Activated CD4-positive, alpha-beta memory T cell treated with anti-CD3 and anti-CD28 coated beads for 36 hours (primary cell): ENCODE measurements at places on chromosomes 16 and 17.

DNA sequence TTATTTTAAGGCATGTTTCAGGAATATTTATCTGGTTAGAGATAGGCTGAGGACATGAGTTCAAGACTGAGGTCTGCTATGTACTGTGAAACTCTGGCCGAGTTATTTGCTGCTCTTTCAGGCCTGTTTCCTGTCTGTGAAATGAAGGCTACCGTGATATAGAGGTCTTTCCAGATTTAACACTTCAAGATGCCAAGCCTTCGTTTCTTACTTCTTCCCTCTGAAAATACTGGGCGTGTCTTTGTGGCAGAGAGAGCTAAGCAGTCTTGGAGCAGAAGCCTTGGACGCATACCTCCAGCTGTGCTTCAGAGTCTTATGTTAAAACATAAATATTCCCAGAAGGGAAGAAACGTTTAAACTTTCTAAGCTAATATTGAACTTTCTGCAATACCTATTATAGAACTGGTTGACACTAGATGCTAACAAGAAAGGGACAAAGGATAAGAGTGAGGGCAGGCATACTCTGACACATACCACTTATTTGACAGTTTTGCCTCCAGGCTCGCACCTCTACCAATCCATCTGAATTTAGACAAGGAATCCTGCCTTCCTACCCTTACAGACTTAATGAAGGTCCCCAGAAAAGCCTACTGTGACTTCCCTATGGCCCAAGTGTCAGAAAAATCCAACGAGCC, 17.5 kb downstream of the WIPI1 start:
- DNase-seq, result no peak

DNA sequence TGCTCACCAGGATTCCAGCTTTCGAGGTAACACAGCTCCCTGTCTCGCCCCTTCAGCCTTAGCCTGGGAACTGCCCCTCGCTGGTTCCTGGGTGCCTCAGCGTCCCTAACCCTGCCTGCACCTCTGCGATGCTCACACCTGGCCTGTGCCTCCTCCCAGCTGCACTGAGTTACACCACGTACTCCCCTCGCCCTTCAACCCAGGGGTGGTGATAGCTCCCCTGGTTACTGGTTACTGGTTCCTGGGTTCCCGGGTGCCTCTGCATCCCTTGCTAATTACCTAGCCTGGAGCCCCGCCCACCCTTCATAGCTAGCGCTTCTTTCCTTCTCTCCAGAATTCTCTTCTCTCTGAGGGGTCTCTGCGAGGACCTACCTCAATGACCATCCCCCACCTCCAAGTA, 65.3 kb upstream of the PLCG2 start:
- no peak for DNase-seq

DNA sequence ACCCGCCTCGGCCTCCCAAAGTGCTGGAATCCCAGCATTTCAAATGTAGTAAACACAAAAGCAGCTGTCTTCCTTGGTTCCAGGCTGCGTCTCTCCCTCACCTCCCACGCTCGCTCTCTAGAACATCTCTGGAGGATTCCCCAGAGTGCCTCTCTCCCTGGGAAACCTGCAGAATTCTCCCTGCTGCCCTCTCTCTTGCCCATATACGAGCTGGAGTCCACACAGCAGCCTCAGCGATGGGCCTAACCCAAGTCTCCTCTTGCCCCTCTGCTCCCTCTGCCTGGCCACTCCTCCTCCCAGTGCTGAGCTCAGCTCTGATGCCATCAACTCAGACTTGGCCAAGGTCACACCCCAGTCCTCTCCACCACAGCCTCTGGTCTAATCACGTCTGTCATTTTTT, 10.6 kb downstream of the GPRC5B start:
- no peak for DNase-seq

DNA sequence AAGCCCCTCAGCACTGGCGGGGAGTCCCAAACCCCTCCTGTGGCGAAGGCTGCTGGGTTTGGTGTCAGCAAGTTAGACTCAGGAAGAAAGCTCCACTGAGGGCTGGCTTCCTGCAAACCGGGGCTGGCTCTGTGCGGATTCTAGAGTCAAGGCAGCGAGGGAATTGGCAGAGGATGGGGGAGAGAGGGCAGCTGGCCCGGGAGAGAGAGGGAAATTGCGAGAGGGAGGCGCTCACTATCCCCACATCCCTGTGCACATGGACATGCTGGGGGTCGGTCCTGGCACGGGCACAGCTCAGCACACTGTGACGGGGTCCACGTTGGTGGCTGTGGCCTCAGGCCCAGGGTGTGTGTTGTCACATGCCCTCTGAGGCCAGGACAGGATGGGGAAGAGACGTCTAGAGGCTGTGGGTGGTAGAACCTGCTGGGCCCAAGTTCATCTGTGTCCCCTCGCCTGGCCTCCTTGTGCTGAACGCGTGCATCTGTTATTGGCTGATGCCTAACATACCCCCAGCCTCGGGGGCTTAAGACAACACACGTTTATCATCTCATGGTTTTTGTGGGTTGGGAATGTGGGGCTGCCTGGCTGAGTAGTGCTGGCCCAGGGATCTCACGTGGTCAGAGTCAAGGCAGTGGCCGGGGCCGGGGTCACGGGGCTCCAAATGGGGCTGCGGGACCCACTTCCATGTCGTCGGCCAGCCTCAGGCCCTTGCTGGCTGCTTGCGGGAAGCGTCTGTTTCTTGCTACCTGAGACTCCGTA, 16.7 kb upstream of the JPH3 start:
- no peak for DNase-seq

- no peak for DNase-seq
Observed at GRCh38 chr16:57741660-57742191, 6.2 kb downstream of the KATNB1 start.

DNA sequence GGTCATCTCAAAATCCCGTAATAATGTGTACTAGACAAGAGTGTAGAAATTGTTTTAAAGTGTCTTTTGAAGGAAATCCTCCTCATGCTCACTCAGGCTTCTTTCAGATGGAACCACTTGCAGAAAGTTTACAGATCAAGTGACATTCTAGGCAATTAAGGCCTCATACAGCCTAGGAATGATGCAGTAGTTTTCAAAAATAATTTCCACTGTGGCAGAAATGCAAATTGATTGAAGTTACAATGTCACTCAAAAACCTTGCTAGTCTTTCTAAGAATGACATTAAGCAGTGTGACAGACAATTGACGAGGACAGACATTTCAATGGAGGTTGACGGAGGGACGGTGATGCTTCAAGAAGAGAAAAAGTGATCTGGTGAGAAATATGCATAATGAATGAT, 53.5 kb upstream of the CDH8 start:
- DNase-seq, result no peak

DNA sequence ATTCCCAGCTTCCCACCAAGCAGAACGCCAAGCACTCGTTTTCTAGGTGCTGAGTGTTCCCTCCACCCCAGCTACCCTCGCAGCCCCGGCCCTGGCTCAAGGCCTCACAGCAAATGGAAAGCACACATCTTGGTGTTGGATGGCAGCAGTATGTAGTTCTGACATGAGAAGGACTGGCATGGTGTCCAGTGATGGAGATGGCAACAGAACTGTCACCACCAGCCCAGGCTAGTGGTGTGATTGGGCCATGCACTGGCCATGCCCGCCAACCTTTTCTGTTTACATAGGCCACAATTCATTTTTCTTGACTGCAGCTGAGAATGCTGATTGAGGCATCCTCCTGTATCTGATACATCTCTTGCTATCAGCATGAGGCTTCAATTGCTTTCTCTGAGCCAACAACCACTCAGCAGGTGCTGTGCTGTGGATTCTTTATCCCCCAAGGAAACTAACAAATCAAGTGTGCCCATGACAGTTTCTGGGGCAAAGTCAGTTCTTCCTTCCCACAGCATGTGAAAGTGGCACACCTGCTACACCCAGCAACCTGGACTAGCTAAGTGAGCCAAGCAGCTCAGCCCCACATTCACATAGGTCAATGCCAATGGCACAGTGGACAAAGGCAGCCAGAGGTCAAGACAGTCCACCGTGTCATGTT, 3.8 kb downstream of the SLC12A4 start:
- no peak for DNase-seq

- DNase-seq, result no peak
Observed at GRCh38 chr16:75924397-75924796, 198.1 kb upstream of the CPHXL start.

- peak; percentile 74 for DNase-seq
Observed at GRCh38 chr16:11328172-11329070, 16.8 kb upstream of the RMI2 start.

GRCh38 chr16:89020925-89021595, 44.1 kb upstream of the CBFA2T3 start:
- DNase-seq, result no peak

DNA sequence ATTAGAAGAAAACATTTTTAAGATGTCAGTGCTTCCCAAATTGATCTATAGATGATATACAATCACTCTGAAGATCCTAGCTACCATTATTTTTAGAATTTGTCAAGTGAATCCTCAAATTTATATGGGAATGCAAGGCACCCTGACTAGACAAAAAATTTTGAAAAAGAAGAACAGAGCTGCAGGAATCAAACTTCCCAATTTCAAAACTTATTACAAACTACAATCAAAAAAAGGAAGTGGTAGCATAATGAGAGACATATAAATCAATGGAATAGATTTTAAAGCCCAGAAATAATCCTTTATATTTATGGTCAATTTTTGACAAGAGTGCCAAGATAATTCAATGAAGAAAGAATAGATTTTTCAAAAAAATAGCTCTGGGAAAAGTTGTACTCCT, 198.3 kb upstream of the KCNJ16 start:
- no peak for DNase-seq

GRCh38 chr16:71289732-71290062, 495 bp upstream of the CMTR2 start:
- DNase-seq, result no peak

DNA sequence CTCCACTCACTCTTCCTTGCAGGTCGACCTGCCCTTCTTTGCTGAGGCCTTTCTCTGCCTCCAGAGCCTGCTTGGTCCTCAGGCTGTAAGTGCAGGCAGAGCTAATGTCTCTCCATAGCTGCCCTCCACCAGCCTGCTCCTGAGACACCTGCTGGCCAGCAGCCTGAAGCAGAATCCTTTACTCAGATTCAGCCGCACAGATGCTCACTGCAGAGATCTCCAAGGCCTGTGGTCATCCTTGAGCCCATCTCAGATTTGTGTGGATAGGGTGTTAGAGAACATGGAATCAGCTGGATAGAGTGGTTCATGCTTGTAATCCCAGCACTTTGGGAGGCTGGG, 11.5 kb downstream of the DEXI start:
- DNase-seq, result no peak

DNA sequence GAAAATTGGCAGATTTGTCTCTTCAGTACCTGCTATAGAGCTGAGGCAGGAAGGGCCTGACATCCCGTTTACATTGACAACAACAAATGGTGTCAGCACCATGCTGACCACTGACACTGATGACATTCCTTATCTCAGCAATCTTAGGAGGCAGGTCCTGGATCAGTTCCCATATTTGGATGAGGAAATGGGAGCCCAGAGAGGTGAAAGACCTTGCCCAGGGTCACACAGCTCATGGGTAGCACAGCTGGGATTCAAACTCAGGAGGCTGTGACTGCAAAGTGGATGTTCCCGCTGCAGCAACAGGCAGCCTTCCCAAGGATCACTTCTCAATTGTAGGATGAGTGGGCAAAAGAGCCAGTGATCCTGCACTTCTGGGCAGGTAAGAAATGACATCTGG, 30.5 kb upstream of the CACNG4 start:
- no peak for DNase-seq

- DNase-seq, result no peak
Observed at GRCh38 chr17:75486951-75487350, 28.4 kb downstream of the CASKIN2 start.
